ENCODE measurements at places on chromosomes 11 and 22.

GRCh38 chr11:8913961-8914660 lies 3.1 kb downstream of the AKIP1 start:
- DNase-seq, result peak; percentile 58

GRCh38 chr11:83054001-83054400 lies 17.7 kb downstream of the RAB30 start:
- DNase-seq, result no peak

DNA sequence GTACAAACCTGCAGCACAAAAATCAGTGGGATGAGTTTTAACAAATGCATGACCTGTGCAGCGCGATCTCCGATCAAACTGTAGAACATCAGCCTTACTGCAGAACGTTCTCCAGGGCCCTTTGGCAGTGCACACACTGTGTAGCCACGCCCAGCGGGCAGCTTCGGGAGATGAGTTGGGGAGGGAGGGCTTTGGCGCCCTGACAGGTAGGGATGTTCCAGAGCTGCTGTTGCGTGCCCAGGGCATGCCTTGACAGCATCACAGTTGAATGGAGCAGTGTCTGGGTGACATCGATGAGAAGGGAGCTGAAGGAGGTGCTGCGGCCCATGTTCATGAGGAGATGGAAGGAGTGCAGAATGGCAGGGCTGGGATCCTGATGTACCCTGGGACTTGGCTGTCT lies 80.2 kb downstream of the TBC1D22A start:
- no peak for DNase-seq

GRCh38 chr11:113417428-113417827 lies 29.8 kb downstream of the ANKK1 start:
- DNase-seq, result no peak

- no peak for DNase-seq
Observed at GRCh38 chr11:128804481-128804880, 62.6 kb downstream of the KCNJ1 start.
